GM06990 (cell line): ENCODE measurements at places on chromosomes 12 and 14.

GRCh38 chr12:27733052-27733656, 22.5 kb downstream of the MRPS35 start:
- no peak for DNase-seq

GRCh38 chr12:83123039-83123438, 436.3 kb downstream of the TMTC2 start:
- DNase-seq = no peak

GRCh38 chr12:61781021-61781581, 479.1 kb upstream of the USP15 start:
- no peak for DNase-seq

DNA sequence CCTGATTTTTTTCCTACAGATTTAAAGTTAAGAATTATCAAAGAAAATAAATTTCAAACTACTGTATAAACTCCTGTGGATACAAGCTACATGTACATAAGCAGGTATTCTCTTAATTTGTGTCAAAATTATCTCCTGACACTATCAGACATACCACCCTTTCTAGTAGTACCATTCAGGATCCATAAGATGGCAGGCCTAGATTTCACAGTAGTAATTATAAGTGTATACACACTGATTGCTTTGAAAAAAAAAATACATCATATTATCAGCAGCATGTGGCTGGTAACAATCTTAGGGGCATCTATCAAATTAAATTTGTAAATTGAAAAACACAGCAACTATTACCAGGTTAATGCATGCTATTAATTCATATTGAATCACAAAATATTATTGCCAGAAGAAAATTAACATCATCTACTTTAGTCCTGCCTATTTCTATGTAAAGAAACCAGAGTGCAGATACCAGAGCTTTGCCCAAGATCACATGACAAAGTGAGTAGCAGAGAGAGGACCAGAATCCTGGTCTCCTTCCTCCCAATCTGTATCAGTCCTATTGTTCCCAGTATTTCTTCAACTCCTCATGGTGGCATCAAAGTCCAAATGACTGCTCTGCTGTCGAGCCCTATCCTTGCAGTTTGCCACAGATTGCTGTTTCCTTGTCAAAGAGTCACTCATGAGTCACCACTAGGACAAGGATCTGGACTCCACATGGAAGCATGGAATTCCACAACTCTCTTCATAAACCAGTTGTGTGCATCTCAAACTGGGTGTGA, 27.7 kb upstream of the CALM1 start:
- no peak for DNase-seq

- no peak for DNase-seq
Measured at GRCh38 chr12:128455851-128456250, 188.9 kb downstream of the TMEM132C start.

GRCh38 chr12:76766161-76766560, 2.2 kb downstream of the ZDHHC17 start:
- no peak for DNase-seq
